Heart right ventricle (tissue), 16 donors: ENCODE measurements at places on chromosomes 12 and 14. TPM values are rescaled to one million over a fixed set of nuclear protein-coding genes. Genes with fewer than 3 reads are reported as not detected.

Gene DPF3
- 3.8 TPM for polyA plus RNA-seq

Gene SERPINA3
- 408 TPM for polyA plus RNA-seq

Gene NEK9
- 26.9 TPM for polyA plus RNA-seq

Gene LRRC9
- 0.01 TPM for polyA plus RNA-seq

Gene HHIPL1
- polyA plus RNA-seq, result 0.55 TPM

Gene IFNG-AS1
- polyA plus RNA-seq, result 0.37 TPM

Gene PRICKLE1
- polyA plus RNA-seq, result 2.9 TPM

Gene TAS2R43
- polyA plus RNA-seq, result not detected

Gene AACS
- 9.0 TPM for polyA plus RNA-seq

Gene RNFT2
- polyA plus RNA-seq, result 2.0 TPM

Gene IFI27L1
- polyA plus RNA-seq, result 47.4 TPM

Gene CEBPE
- not detected for polyA plus RNA-seq

Gene PIWIL1
- 0.01 TPM for polyA plus RNA-seq

Gene TAS2R19
- polyA plus RNA-seq, result 0.59 TPM

Gene DPPA3
- not detected for polyA plus RNA-seq

Gene PTPRQ
- polyA plus RNA-seq, result 0.04 TPM

Gene CCDC85C
- 9.0 TPM for polyA plus RNA-seq

Gene CLEC1B
- 0.04 TPM for polyA plus RNA-seq

Gene SSTR1
- 0.22 TPM for polyA plus RNA-seq

Gene IAPP
- polyA plus RNA-seq, result not detected

Gene ASB2
- 19.6 TPM for polyA plus RNA-seq

Gene IRAK3
- polyA plus RNA-seq, result 5.4 TPM

Gene RIMBP2
- 0.01 TPM for polyA plus RNA-seq

Gene BICDL1
- 0.44 TPM for polyA plus RNA-seq

Gene SLC35E3
- 1.8 TPM for polyA plus RNA-seq

Gene CDKN3
- 5.2 TPM for polyA plus RNA-seq

Gene VRTN
- polyA plus RNA-seq, result not detected

Gene YBX3
- 1,254 TPM for polyA plus RNA-seq

Gene LPAR5
- polyA plus RNA-seq, result 4.4 TPM

Gene HVCN1
- 17.9 TPM for polyA plus RNA-seq

Gene RD3L
- polyA plus RNA-seq, result 2.9 TPM

Gene TTC6
- not detected for polyA plus RNA-seq

Gene CACNA1C
- polyA plus RNA-seq, result 19.1 TPM

Gene CPNE8
- 3.2 TPM for polyA plus RNA-seq

Gene ACSM4
- polyA plus RNA-seq, result not detected

Gene HCAR2
- polyA plus RNA-seq, result 0.45 TPM

Gene WSB2
- polyA plus RNA-seq, result 83.1 TPM

Gene BMP4
- 4.7 TPM for polyA plus RNA-seq

Gene APOF
- polyA plus RNA-seq, result not detected

Gene DICER1
- polyA plus RNA-seq, result 4.9 TPM

Gene GNPNAT1
- 2.1 TPM for polyA plus RNA-seq

Gene GPR68
- polyA plus RNA-seq, result 0.54 TPM

Gene ADAM21
- polyA plus RNA-seq, result 0.16 TPM

Gene KRT78
- not detected for polyA plus RNA-seq

Gene TMEM260
- polyA plus RNA-seq, result 8.6 TPM

Gene ERBB3
- polyA plus RNA-seq, result 2.1 TPM

Gene OR4K2
- polyA plus RNA-seq, result not detected

Gene TDG
- polyA plus RNA-seq, result 9.4 TPM

Gene TRMT5
- 2.0 TPM for polyA plus RNA-seq

Gene SLC39A2
- polyA plus RNA-seq, result not detected

Gene TMPRSS12
- not detected for polyA plus RNA-seq

Gene SERPINA12
- not detected for polyA plus RNA-seq

Gene CCDC197
- polyA plus RNA-seq, result not detected

Gene LTBR
- polyA plus RNA-seq, result 37.5 TPM

Gene CACNA2D4
- polyA plus RNA-seq, result 1.4 TPM

Gene CCDC175
- not detected for polyA plus RNA-seq

Gene PPP1R3E
- polyA plus RNA-seq, result 20.6 TPM
